Putamen (tissue), 1 donor: ENCODE measurements at places on chromosomes 7 and 10.

GRCh38 chr7:151236406-151236805 lies 4.1 kb downstream of the CHPF2 start:
- no peak for DNase-seq

- no peak for DNase-seq
Measured at GRCh38 chr10:73859428-73859783, 14.9 kb downstream of the CAMK2G start.

GRCh38 chr10:33012306-33012705 lies 54.3 kb upstream of the ITGB1 start:
- DNase-seq, result no peak

GRCh38 chr10:3549118-3549517 lies 235.9 kb downstream of the KLF6 start:
- DNase-seq, result no peak

- no peak for DNase-seq
Measured at GRCh38 chr7:143484119-143484518, 6.4 kb downstream of the TAS2R41 start.

- DNase-seq, result no peak
Measured at GRCh38 chr7:75696263-75697037, 42.3 kb downstream of the HIP1 start.

GRCh38 chr10:82543631-82544030 lies 668.6 kb downstream of the NRG3 start:
- DNase-seq, result no peak

GRCh38 chr7:126698446-126698845 lies 554.3 kb downstream of the GRM8 start:
- DNase-seq, result no peak

DNA sequence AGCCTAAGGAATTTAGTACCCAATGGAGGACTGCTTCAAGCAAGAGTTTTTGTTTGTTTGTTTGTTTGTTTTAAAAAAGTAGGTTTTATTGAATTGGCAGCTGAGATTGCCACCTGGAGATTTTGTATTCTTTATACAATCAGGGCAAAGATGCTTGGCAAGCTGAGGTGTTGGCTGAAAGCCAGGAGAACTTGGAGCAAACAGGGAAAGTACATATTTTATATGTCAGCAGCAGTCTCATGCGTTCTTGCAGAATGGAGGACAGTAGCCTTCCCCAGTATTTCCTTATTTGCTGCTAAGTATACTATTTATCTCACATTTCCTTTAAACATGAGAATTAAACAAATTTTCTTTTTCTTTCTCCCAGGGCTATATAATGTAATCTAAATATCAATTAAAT lies 22.6 kb upstream of the ICA1 start:
- DNase-seq, result no peak

DNA sequence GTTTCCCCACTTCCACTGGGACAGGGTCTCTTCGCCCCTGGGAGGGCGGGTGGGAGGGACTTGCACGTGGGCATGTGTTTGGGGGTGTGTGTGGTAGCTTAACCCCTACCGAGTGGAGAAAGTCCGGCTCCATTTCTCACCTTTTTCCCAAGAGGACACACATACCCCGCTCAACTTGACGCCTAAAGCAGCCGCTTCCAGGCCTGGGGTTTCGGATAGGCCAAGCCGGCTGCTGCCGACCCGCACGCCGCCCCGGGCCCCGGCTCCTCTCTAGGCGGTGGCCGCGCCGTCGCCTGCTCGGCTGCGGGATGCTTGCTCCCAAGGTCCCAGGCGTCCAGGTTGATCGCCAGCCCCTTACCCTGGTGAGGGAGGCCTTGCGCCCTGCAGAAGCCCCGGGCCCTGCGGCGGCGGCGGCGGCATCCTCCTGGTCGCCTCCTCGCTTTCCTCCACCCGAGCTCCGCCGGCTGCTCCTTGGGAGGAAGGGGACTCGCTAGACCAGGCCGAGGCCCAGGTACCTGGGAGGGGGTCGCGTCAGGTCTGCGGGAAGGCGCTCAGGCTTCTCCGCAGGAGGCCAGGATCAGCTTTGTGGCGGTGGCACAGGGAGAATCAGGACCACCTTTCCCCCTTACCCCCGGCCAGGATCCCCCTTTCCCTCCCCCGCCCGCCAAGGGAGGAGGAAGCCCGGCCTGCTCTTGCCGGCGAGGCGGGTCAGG lies 3.2 kb upstream of the GATA3 start:
- no peak for DNase-seq

DNA sequence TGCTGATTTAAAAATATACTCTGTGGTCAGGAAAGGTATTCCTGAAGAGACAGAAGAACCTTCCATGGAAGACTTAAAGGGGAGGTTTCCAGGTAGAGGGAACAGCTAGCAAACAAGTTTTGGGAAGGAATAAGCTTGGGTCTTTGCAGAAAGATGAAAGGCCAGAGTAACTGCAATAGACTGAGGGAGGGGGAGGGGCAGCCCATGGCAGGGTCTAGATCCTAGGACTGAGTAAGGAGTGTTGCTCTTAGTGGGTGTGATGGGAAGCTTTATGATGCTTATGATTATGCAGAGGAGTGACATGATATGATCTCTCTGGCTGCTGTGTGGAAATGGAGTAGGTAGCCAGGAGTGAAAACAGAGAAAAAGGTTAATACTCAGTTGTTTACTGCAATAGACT lies 90.0 kb upstream of the FEZF1 start:
- DNase-seq, result no peak

DNA sequence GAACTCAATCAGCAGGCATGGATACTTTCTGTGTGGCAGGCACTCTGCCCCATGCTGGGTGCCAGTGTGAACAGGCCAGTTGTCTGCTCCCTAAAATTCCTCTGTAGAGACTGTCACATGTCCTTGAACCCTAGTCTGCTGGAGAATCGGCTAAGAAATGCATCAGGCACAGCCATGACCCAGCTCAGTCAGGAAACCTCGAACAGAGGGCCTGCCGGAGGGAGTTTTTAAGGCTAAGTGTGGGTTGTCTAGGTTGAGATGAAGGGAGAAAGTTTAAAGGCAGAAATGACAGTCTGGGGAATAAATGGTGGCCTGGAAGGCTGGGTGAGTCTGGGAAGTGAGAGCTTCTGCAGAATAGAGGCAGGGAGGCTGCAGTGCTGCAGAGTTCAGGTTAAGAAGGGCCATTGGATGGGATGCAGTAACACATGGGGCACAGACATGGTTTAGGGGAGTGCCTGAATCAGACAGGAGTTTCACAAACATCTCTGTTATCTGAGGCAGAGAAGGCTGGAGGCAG lies 45.3 kb downstream of the WDFY4 start:
- DNase-seq, result no peak

DNA sequence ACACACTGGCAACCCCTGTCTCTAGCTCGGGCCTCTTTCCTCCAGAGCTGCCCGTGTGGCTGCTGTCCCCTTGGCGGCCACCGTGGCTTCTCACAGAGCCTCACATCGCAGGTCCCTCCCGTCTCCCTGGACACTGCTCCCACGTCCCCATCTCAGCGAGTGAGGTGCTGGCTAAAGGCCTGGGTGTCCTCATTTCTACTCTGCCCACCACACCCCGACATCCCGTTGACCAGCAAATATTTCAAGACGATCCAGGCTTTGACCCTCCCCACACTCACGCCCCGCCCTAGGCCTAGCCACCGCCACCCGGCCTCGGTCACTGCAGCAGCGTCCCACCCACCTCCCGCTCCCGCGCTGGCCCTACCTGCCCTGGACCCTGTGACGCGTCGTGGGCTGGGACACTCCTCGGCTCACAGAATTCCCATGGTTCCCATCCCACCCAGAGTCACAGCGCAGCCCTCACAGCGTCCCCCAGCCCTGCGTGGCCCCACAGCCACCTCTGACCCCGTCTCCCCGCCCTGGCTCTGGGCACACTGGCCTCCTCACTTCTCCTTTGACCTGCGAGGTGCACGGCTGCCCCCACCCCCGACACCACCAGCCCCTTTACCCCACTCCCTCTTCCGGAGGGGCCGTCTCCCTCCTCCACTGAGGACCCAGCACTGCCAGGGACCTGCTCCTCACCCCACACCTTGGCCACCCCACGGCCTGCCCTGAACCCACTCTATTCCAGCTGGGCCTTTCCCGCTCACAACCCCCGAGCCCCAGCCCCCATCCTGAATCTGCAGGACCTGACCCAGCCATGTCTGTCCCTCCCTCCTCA lies 6.9 kb downstream of the ADAP1 start:
- DNase-seq, result no peak

DNA sequence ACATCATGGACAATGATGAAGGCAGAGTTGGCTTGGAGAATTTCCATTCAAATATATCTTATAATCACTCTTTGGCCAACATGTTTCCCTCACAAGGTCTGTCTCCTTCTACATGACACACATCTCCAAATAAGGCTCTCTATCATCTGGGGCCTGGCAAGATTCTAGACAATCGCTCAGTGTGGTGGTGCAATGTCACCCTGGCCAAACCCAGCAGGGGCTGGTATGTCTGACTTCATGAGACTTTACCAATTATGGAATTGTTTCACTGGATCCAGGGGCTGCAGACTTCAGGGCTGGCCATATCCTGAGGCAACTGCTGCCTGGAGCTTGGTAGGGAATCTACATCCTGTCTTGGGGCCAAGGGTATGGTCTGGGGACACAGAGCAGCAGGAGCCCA lies 319.0 kb downstream of the PLXNA4 start:
- no peak for DNase-seq

GRCh38 chr10:69320521-69320920 lies 42.2 kb downstream of the HK1 start:
- DNase-seq, result no peak

GRCh38 chr7:50092579-50093491 lies at the start of gene ZPBP:
Gene ZPBP (minus strand): TSS chr7:50093246. CDS start chr7:50093194, 52 bp downstream.
- peak; percentile 56 for DNase-seq

DNA sequence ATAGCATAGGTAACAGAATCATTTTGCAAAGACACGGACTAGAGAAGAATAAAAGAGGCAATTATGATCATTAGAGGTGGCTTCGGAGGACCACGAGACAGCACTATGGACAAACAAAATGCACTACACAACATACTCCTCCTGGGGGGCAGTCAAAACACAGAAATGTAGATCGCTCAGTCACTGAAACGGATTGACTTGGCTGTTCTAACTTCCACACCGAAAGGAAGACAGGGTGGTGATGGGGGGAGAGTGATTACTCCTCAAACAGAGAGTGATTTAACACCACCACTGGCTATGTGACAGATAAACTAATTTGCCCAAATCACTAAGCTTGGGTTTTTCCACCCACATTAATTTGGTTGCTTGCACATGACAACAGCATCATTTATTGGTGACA lies 14.1 kb upstream of the PPA1 start:
- no peak for DNase-seq

- no peak for DNase-seq
Measured at GRCh38 chr7:87739306-87739705, 111.1 kb downstream of the RUNDC3B start.

DNA sequence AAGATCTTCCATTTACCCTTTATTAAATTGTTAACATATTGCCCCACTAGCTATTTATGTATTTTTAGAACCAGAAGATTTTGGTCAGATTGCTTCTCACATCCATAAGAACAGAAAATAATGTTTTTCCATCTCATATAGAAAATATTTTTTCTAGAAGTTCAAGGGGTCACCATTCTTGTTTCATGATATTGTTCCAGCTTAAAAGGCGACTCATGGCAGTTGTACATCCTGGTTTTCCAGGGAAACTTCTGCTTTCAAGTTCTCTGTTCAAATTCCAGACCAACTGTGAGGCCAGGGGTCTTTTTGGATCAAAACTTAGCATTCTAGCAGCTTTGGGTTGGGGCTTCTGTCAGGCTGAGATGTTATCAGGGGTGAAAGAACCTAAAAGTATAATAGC lies 84.4 kb downstream of the LRRC4 start:
- DNase-seq, result no peak

- DNase-seq, result no peak
Measured at GRCh38 chr10:29491918-29492317, 142.9 kb downstream of the SVIL start.

DNA sequence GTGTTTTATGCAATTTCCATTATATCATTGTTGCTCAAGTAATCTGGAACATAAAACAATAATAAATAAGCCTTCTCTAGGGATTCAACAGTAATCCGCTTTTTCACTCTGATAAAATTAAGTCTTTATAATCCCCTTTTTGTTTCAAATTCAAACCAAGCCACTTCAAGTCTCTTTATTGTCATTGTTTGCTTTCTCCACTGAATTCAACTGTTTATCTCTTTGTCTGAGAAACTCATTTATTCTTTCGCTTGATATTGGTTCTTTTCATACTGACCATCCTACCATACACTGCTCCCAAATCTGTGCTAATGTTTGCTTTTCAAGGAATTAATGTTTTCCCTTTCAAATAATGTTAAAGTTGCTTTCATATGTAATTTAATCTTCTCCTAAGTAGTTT lies 550.4 kb upstream of the PCDH15 start:
- no peak for DNase-seq

DNA sequence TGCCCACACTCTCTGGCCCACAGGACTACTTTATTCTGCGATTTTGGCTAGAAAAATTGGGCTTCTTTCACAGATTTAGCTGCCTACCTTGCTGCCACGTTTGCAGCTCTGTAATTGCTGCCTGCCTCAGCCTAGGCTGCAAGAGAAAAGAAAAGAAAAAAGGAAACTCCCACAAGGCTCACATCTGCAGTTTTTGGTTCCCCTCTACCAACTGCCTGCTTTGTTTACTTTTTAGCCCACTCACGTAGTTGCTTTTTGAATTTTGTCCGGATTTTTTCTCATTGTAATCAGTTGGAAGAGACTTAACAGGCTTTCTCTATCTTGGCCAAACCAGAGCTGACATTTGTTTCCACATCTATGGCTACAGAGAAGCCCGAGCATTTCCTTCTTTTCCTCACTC lies 24.3 kb downstream of the SUN3 start:
- DNase-seq, result no peak

- no peak for DNase-seq
Measured at GRCh38 chr10:109343293-109343692, 580.0 kb downstream of the XPNPEP1 start.

DNA sequence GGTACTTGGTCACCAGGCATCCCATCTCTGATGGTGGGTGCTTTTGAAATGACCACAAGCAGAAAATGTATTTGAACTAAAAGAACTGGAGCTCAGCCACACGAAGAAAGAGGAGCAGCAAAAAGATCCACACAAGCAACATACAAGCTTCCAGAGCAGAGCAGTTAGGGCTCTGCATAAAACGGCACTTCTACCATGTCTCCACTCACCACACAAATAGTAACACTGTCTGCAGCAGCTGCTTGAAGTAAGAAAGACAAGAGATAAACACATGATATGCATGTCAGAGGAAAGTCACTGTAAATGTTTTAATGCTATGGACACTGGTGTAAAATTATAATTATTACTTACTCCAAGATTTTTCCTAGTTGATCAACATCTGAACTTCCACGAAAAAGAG lies 32.5 kb upstream of the FAM133B start:
- no peak for DNase-seq

DNA sequence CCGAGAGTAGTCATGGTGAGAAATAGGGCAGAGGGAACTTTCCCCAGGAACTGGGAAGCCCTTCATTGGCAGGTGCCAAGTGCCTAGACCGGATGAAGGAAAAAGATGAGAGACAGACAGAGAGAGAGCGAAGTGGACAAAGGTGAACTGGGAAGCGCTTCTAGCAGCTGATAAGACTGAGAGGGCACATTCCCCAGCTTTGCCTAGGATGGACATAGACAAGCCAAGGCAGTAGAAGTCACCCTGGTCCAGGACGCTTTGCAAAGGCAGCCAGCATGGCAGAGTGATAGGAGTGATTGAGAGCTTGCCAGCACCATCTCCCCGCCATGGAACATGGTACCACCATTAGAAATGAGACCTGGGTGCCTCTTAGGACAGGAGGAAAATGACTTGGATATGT lies 372.8 kb upstream of the MGMT start:
- no peak for DNase-seq
